PC-3 (cell line): ENCODE measurements at places on chromosomes 4 and X. TPM values are rescaled to one million over a fixed set of nuclear protein-coding genes. Genes with fewer than 3 reads are reported as not detected.

DNA sequence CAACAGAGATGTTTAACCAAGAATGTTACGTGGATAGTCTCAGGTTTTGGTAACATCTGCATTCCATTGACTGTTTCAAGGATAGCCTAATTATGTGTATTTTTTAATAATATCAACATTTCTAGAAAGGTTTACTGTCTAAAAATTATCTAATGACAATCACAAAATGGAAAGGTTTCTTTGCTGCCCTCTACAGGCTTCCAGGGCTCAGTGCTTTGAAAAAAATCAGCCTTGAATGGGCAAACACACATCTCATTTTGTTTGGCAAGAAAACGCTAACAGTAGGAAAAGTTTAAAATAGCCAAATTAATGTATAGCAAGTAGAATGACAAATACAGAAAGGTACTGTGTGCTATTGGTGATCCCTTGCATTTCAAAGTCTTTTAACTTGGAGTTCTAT is 223.4 kb upstream of the PRPS2 start:
- H3K4me3 ChIP-seq: no peak overlapping the region
- peaks cover 25% of the 10 kb centered on the region for H3K4me1 ChIP-seq
- no peaks in the 10 kb centered on the region for H3K27me3 ChIP-seq
- no peaks in the 10 kb centered on the region for H3K36me3 ChIP-seq
- H3K27ac ChIP-seq: no peak overlapping the region
- peak; percentile 50 for DNase-seq

- H3K4me3 ChIP-seq: no peak overlapping the region
- DNase-seq: peak; percentile 79
- no peaks in the 10 kb centered on the region for H3K27me3 ChIP-seq
- H3K27ac ChIP-seq: peak overlapping the region; percentile 75
- H3K4me1 ChIP-seq: peaks cover 23% of the 10 kb centered on the region
These were observed 186.3 kb upstream of the FGF13 start for GRCh38 chrX:138897621-138898492.

DNA sequence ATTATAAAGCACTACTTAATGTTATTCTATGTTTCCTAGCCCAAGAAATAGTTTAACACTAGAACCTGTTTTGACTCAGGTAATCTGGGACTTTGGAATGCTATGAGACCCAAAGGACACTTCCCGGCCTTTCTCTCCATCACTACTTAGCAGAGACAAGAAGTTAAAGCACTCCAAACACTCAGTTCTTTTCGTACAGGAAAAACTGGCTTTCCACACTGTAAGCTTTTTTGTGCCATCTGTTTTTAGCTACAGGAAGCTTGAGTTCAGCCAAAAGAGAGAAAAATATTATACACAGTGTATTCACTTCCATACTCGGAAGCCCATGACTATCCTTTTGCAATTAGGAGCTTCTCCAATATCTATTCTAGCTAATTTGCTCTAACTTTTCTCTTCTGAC is 7.9 kb upstream of the FGF13 start:
- no peaks in the 10 kb centered on the region for H3K36me3 ChIP-seq
- H3K4me1 ChIP-seq: no peaks in the 10 kb centered on the region
- DNase-seq: no peak
- H3K4me3 ChIP-seq: no peak overlapping the region
- H3K27me3 ChIP-seq: peaks cover 21% of the 10 kb centered on the region; the same call in 1 of the 2 replicates

- H3K27me3 ChIP-seq: peaks cover 9% of the 10 kb centered on the region; the same call in 1 of the 2 replicates
- no peak for DNase-seq
- no peaks in the 10 kb centered on the region for H3K36me3 ChIP-seq
- H3K27ac ChIP-seq: no peak overlapping the region
These were observed 2.4 kb downstream of the ARMCX1 start for GRCh38 chrX:101552714-101553113.

DNA sequence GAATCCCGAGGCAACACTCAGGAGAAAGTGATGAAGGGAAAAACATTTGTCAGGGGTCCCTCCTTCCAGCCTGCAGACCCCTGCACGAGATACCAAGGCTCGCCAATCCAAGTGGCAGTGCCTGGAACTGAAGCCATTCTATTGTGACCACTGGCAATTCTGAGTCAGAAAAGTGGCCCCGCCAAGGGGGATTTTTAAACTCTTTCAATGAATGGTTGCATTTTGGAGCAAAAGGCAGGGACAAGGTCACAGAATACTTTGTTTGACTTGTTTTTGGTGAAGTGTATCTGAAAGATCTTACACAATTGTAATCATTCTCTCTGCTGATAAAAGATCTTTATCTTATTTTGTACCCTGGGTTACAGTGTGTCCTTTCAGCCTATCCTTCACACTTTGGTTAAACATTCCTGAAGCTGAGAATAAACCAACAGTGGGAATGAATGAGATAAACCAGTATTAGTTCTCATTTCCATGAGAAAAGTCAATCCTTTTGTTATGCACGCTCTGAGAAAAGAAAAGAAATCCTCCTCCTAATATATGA is 115.9 kb upstream of the PDLIM3 start:
- H3K27me3 ChIP-seq: no peaks in the 10 kb centered on the region
- H3K4me1 ChIP-seq: peaks cover 9% of the 10 kb centered on the region
- H3K27ac ChIP-seq: no peak overlapping the region
- H3K4me3 ChIP-seq: no peak overlapping the region
- H3K36me3 ChIP-seq: no peaks in the 10 kb centered on the region
- DNase-seq: no peak

DNA sequence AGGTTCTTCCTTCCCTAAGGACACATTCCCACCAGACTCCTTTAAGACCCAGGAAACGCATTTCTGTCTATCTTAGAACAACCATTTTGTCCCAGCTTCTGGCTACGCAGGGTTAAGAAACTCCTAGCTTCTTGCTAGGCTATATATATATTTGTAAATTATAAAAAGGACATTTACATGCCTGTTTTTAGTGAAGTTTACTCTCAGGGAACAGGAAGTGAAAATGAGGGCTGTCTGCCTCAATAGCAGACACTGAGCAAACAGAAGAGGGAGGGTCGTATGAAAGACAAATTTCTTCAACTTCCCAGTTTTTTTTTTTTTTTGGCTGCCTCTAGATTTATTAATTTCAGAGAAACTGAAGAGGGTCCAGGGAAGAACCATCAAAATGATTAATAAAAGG is 9.3 kb upstream of the FRMPD3 start:
- no peaks in the 10 kb centered on the region for H3K27me3 ChIP-seq
- no peaks in the 10 kb centered on the region for H3K36me3 ChIP-seq
- no peak for DNase-seq
- H3K27ac ChIP-seq: no peak overlapping the region
- no peak overlapping the region for H3K4me3 ChIP-seq

GRCh38 chrX:386768-387575 is at the start of gene PPP2R3B:
Gene PPP2R3B (minus strand): TSS chrX:386907. CDS start chrX:386691, 216 bp downstream.
- DNase-seq: peak; percentile 95
- 0 out of 2 replicates have a peak, but pooled peaks cover 4% of the 10 kb centered on the region for H3K4me1 ChIP-seq
- no peaks in the 10 kb centered on the region for H3K27me3 ChIP-seq
- no peaks in the 10 kb centered on the region for H3K36me3 ChIP-seq

DNA sequence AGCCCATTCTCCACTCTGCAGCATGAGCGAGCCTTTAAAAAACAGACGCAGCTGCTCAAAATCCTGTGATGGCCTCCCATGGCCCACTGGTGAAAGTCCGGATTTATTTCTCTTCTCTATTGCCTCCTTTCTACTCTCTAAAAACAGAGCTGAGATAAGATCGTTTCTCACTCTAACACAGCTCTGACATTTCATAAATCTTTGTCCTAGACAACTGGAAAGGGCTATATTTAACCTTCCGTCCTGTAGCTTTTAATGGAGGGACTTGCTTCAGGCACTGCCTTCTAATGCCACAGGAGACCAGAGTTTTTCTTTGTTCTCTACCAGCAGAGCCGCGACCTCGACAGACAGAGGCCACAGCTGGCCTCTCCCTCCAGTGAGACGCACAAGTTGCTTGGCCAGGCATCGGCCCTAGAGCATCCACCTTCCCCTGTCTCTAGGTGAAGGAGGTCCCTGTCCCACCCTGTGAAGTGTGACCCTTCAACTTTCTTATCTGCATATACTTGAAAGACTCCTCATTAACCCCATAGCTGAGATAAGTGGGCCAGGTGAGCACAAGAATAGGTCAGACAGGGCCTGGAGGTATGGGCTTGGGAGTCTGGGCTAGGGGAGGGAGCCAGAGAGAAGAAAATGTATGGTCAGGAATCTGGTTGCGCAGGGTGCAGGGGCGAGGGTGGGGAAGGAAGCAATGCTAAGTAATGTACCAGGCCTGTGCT is 50.0 kb downstream of the RTL5 start:
- no peak for DNase-seq
- H3K4me1 ChIP-seq: no peaks in the 10 kb centered on the region
- H3K4me3 ChIP-seq: no peak overlapping the region

- H3K4me1 ChIP-seq: peaks cover 10% of the 10 kb centered on the region; the same call in 1 of the 2 replicates
- no peaks in the 10 kb centered on the region for H3K36me3 ChIP-seq
- DNase-seq: peak; percentile 65
- H3K27ac ChIP-seq: 0 out of 2 replicates have a peak overlapping the region, but pooled peaks have one; percentile 13
- no peak overlapping the region for H3K4me3 ChIP-seq
- H3K27me3 ChIP-seq: no peaks in the 10 kb centered on the region
These were observed 165.3 kb downstream of the GLRA2 start for GRCh38 chrX:14694611-14695010.

DNA sequence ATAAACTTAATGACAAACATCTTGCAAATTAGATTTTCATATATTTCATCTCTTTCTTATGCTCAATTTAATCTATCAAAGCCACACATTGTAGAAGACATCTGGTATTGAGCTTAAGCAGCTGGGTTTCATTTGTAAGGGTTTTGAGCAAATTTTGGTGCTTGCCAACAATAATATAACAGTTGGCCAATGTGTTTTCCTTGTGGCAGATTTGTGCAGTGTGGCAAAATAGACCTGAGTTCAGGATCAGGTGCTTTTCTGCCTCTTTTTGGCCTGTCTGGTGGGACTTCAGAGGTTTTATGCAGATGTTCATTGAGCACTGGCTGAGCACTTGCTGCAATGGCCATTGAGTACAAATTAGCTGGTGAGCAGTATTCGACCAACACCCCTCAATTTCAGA is 301.9 kb downstream of the BMPR1B start:
- H3K4me1 ChIP-seq: no peaks in the 10 kb centered on the region
- no peak overlapping the region for H3K27ac ChIP-seq
- H3K27me3 ChIP-seq: no peaks in the 10 kb centered on the region
- H3K36me3 ChIP-seq: no peaks in the 10 kb centered on the region
- H3K4me3 ChIP-seq: no peak overlapping the region

DNA sequence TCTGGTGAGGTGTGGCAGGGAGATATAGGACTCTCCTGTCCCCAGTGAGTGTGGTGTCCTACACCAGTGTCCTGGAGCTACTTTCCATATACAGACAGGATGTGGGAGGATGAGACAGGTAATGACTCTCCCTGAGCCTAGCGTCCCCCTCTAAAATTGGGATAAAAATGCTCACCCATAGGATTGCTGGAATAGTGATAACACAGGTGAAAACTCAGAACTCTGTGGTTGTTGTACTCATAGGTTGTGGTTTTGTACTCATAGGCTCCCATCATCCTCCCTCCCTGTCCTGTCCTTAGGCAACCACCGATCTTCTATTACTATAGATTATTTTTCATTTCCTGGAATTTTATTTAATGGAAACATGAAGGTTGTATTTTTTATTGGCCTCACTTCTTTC is 60.7 kb upstream of the NXF3 start:
- no peaks in the 10 kb centered on the region for H3K36me3 ChIP-seq
- H3K4me3 ChIP-seq: no peak overlapping the region
- peaks cover 46% of the 10 kb centered on the region for H3K4me1 ChIP-seq
- DNase-seq: peak; percentile 73

DNA sequence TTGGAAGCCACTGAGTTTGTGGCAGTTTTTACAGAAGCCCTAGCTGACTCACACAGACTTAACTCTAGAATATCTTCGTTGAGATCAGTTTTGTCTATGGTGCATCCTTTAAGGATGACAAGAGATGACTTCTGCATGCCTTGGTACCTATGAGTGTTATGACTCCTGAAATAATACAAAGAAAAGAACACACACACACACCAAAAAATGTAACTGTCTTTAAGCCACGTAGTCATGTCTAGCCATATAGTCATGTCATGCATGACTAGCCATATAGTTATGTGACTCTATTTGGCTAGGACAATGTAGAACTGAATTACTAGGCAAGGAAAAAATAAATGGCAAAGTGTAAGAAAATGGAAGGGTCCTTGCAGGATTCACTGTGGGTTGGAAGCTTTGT is 447.8 kb downstream of the NLGN4X start:
- no peaks in the 10 kb centered on the region for H3K4me1 ChIP-seq
- no peak overlapping the region for H3K27ac ChIP-seq
- H3K36me3 ChIP-seq: no peaks in the 10 kb centered on the region
- no peak overlapping the region for H3K4me3 ChIP-seq
- no peaks in the 10 kb centered on the region for H3K27me3 ChIP-seq

GRCh38 chr4:125322366-125322730 is 7.6 kb downstream of the FAT4 start:
- H3K4me3 ChIP-seq: peak overlapping the region; percentile 32; the same call in 1 of the 2 replicates
- 0 out of 2 replicates have a peak overlapping the region, but pooled peaks have one; percentile 9 for H3K27ac ChIP-seq
- peak; percentile 19 for DNase-seq
- no peaks in the 10 kb centered on the region for H3K27me3 ChIP-seq
- H3K4me1 ChIP-seq: peaks cover 27% of the 10 kb centered on the region
- no peaks in the 10 kb centered on the region for H3K36me3 ChIP-seq

- H3K27me3 ChIP-seq: no peaks in the 10 kb centered on the region
- H3K36me3 ChIP-seq: peaks cover 9% of the 10 kb centered on the region
- no peak overlapping the region for H3K27ac ChIP-seq
- DNase-seq: no peak
- no peaks in the 10 kb centered on the region for H3K4me1 ChIP-seq
- H3K4me3 ChIP-seq: no peak overlapping the region
These were observed 45.6 kb downstream of the OCRL start for GRCh38 chrX:129585691-129586090.

DNA sequence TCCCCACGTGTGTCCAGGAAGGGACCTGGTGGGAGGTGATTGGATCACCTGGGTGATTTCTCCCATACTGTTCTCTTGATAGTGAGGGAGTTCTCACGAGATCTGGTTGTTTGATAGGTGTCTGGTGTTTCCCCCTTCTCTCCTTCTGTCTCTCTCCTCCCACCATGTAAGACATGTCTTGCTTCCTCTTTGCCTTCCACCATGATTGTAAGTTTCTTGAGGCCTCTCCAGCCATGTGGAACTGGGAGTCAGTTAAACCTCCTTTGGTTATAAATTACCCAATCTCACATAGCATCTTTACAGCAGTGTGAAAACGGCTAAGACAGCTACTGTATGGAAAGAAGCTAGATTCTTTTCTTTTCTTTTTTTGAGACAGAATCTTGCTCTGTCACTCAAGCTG is 21.6 kb upstream of the FGG start:
- H3K4me1 ChIP-seq: peaks cover 7% of the 10 kb centered on the region
- no peak overlapping the region for H3K27ac ChIP-seq
- 0 out of 2 replicates have a peak, but pooled peaks cover 8% of the 10 kb centered on the region for H3K27me3 ChIP-seq
- H3K36me3 ChIP-seq: no peaks in the 10 kb centered on the region

- no peak overlapping the region for H3K4me3 ChIP-seq
- H3K4me1 ChIP-seq: no peaks in the 10 kb centered on the region
- H3K27me3 ChIP-seq: no peaks in the 10 kb centered on the region
- DNase-seq: no peak
- no peak overlapping the region for H3K27ac ChIP-seq
- H3K36me3 ChIP-seq: no peaks in the 10 kb centered on the region
These were observed 21.7 kb upstream of the CD40LG start for GRCh38 chrX:136626237-136626636.

- no peaks in the 10 kb centered on the region for H3K27me3 ChIP-seq
- no peaks in the 10 kb centered on the region for H3K4me1 ChIP-seq
- H3K4me3 ChIP-seq: no peak overlapping the region
- H3K27ac ChIP-seq: no peak overlapping the region
- DNase-seq: no peak
These were observed 61.5 kb upstream of the AP1S2 start for GRCh38 chrX:15915959-15916703.

TACC3 gene
- 32.0 and 74.5 TPM in 2 replicates for total RNA-seq

ASB12 gene
- total RNA-seq: not detected in 2 replicates

RGN gene
- total RNA-seq: not detected in 2 replicates

HTRA3 gene
- total RNA-seq: 2.8 and 4.0 TPM in 2 replicates

KLF3 gene
- total RNA-seq: 12.4 and 14.6 TPM in 2 replicates

SSX3 gene
- not detected in 2 replicates for total RNA-seq

SLC2A9 gene
- total RNA-seq: 0.11 TPM in 1 of 2 replicates, not detected in the other

HSFX3 gene
- not detected in 2 replicates for total RNA-seq

TMEM255A gene
- total RNA-seq: not detected in 2 replicates
